ENCODE measurements at places on chromosomes 5 and 9.

DNA sequence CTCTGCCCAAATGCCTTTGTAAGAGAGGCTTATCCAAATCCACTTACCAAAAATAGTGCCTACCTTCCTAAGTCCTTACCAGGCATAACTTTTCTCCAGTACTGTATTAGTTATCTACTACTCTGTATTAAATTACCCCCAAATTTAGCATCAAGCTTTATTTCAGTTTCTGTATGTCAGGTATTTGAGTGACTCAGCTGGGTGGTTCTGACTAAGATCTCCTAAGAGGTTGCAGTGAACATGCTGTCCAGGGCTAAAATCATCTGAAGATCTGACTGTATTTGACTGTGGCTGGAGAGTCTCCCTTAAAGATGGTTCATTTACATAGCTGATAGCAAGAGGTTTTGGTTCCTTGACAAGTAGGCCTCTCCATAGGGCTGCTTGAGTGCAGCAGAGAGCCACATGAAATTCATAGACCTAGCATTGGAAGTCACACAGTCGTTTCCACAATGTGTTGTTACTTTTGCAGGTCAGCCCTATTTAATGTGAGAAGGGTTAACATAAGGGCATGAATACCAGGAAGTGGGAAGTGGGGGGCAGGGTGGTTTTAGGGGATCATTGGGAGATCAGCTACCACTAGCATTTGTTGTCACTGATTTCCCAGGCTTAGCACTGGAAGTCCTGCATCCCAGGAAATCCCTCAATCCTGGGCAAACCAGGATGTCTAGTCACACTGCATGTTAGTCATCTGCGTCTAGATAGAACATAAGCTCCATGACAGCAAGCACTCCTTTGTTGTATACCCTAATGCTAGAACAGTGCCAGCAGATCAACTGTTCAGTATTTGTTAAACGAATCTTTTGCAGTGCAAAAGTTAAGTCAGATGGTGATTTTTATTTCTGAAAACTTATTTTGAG is 2.0 kb upstream of the ZNF622 start:
- no peak for DNase-seq

GRCh38 chr5:124742983-124743601 is 3.3 kb downstream of the ZNF608 start:
- DNase-seq: no peak

DNA sequence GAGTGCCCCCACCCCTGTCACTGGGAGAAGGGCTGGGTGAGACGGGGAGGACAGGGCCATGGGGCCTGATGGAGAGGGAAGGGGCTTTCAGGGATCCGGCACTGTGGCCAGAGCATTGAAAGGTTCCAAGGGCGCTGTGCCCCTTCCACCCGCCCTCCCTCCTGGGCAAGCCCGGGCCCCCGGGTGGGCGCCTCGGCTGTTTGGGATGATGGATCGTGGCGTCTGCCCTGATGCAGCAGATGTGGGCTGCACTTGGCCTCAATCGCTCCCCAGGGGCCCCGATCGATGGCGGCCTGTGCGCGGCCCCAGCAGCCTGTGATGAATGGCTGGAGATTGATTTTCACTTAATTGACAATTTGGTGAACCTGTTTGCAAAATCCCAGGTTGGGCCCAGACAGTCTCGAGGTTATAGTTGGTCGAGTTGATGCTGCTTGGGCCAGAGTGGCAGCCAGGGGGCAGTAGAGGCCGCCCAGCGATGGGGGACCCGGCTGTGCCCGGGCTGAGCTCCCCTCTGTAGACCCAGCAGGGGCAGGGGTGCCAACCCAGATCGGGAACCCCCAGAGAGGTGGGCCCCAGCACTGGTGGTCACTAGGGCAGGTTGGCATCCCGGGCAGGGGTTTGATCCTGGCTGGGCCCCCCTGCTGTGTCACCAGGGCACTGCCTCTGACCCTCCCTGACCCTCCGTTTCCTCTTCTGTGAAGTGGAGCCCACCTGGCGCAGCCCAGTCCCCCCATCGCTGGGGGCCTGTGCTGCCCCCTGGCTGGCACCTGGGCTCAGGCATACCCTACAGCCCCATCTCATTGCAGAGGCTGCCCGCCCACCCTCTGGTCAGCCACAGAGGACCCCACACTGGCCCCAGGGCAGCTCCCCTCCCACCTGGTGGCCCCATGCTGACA is 34.7 kb downstream of the LHX3 start:
- DNase-seq: peak; percentile 9

GRCh38 chr5:124507688-124508087 is 238.8 kb downstream of the ZNF608 start:
- DNase-seq: no peak

DNA sequence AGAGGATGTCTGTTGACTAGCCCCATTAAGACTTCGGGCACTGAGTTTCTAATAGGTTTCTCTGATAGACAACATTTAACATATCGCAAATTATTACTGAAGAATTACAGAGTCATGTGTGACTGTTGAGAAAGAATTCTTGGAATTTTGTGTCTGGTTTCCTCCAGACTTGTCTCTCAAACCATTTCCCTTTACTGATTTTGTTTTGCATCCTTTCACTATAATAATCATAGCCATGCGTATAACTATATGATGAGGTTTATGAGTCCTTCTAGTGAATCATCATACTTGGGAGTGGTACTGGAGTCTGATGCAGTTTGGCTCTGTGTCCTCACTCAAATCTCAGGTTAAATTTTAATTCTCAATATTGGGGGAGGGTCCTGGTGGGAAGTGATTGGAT is 27.0 kb downstream of the ZNF169 start:
- DNase-seq: no peak

- DNase-seq: no peak
These were observed 65.0 kb downstream of the CEMIP2 start for GRCh38 chr9:71703172-71703872.

GRCh38 chr5:63127054-63127453 is 548.4 kb downstream of the LRRC70 start:
- no peak for DNase-seq

GRCh38 chr5:6518298-6519057 is 69.8 kb downstream of the UBE2QL1 start:
- no peak for DNase-seq

DNA sequence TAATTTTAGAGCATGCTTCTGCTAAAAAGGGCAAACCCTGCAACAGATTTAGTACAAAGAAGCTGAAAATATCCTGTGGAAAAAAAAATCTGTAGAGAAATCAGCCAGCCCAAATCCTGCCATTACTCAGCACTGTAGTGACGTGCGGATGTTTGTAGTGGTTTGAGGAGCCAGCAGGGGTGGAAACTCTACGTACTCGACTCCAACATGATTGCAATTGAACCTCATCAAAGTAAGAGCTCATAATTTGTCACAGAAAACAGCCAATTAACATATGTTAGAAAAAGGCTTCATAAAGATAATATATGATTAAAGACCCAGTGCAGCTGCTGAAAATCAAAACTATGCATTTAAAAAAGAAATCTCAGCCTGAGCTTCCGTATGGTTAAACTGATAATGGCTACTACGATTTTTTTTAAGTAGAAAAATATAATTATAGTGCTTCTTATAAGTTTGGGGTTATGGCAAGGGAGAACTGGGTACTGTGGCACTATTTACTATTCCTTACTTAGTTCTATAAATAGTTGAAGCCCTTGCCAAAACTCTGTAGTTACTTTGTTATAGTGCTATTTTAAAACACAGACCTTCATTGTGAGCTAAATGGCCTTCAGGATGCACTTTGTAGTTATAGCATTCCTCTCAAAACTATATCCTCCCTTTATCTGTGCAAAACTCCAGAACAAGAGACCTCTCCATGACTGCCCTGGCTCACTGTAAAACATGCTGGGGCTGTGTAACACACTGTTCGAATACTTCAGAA is 49.4 kb downstream of the MEF2C start:
- DNase-seq: no peak

DNA sequence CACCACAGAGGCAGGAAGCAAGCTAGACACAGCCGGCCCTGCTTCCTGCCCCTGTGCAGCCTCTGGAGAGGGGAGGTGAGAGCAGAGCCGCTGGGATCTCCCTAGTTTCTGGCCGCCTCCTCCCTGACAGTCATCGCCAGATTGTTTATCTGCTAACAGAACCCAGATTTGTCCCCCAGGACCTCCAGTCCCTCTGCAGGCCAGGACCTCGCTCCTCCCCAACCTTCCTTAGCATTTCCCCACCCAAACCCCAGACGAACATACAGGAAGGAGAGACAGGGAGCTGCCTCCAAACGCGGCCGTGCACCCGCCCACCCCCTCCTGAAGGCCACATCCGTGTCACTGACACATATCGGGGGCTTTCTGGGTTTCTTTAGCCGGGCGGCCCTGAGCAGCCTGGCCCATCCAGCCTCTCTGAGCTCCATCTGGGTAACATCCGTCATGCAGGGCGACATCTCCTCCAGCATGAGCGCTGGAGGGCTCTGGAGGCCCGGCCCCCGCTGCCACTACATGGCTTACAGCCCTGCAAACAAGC is 47.5 kb downstream of the DBH start:
- DNase-seq: peak; percentile 35

DNA sequence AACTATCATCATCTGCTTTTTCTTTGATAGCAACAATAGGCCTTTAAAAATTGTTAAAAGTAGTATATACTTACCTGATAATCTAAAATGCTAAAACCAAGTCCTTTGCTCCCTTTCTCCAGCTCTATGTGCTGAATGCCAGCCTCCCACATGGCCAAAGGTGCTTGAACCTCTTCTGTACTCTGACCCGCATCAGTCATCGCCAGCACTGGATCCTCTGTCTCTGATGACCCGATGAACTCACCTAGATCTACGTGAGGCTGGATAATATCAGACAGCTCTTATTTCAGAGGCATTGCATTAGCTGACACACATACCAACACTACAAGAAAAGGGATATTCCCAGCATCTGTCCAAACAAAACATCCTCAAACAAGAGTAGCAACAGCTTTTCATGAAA is 89.5 kb downstream of the MPDZ start:
- DNase-seq: no peak

DNA sequence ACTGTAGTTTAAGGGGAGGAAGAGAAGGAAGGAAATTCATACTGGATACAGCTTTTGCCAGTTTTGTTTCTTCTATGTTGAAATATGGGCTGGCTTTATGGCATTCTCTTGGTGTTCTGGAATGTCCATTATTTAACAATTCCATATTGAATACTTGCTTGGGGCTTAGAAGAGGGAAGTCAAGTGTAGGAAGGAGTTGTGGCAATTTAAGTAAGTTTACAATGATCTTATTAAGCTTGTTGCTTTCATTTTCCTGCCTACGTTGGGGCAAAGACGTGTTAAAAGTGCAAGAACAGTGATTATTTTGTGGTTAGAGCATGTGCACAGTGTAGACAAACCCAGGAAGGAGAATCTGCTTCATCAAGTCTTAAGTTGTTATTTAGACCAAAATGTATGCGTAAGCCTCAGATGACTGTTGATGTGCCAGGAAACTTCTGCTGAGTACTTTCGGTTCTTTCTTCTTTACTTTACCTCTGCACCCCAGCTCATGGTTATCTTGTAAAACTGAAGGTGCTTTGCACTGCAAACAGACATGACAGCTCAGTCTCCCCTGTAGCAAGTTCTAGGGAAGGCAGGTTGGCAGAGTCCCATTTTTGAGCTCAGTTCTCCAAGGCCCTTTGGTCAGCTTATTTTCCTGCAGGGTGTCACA is 75.8 kb downstream of the F2RL2 start:
- no peak for DNase-seq

DNA sequence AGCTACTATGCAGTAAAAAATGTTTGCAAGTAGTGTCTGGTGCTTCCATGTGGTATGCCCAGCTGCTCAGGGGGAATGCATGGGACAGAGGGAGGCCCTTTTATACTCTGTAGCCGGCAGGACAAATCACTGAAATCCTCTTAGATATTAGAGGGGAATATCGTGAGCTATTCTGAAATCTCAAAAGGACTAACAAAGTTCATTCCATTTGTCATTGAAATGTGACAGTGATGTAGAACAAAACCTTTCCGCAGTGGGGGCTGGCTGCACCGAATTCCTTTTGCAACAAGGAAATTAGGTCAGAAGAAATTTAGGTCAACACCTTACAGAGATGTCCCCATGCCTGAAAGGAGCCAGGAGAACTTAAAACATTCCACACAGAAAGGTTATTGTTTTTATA is 72.4 kb upstream of the MEF2C start:
- DNase-seq: no peak

GRCh38 chr5:466661-467310 is 23.8 kb downstream of the EXOC3 start:
- DNase-seq: no peak

GRCh38 chr5:171366645-171367044 is 21.0 kb upstream of the NPM1 start:
- DNase-seq: no peak

DNA sequence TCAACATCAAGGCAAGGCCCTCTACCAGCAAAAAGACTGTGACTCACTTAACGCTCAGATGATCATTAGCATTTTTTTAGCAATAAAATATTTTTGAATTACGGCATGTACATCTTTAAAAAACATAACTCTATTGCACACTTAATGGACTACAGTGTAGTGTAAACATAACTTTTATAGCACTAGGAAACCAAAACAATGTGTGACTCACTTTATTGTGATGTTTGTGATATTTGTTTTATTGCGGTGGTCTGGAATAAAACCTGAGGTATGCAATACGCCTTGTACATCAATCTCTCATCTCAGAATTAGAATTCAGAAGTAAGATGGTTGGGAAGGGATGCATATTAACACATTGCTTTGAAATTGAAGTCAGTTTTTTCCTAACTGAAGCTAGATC is 106.9 kb upstream of the PTCH1 start:
- no peak for DNase-seq

- no peak for DNase-seq
These were observed 132.9 kb upstream of the ICE1 start for GRCh38 chr5:5289537-5289936.

DNA sequence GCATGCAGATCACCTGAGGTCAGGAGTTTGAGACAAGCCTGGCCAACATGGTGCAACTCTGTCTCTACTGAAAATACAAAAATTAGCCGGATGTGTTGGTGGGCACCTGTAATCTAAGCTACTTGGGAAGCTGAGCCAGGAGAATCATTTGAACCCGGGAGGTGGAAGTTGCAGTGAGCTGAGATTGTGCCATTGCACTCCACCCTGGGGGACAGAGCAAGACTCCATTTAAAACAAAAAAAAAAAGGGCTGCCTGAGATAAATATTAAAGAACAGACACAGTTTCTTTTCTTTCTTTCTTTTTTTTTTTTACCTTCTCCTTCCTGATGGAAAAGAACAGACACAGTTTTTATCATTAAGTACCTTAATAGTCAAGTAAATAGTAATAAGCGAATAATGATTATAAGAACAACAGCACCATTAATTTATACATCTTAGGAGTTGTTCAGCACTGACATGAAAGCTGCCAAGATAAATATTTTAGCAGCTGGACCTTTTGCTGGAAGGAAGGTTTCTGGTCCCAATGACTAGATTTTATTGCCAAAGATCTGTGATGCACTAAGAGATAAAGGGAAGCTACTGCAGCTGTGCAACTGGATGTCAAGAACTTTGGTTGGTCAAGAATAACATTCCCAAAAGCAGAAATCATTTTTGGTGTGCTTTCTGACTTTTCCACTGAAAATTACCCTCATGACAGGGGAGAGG is 7.0 kb downstream of the CENPP start:
- DNase-seq: no peak

DNA sequence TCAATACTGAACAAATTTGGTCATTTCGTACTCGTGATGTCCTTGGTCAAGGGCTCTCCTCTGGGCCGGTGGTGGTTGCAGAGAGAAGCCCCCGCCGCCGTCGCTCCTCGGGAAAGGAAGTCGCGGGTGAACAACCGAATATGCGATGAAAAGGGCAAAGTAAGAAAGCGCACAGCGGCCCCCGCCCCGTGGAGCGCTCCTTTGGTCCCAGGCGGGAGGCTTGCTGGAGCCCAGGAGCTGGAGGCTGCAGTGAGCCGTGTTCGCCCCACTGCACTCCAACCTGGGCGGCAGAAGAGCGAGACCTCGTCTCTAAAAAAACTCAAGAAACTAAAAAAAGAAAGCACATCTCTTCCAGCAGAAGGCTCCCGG is 108.4 kb upstream of the LARP1 start:
- DNase-seq: no peak

GRCh38 chr5:119321569-119322311 is 34.1 kb upstream of the TNFAIP8 start:
- no peak for DNase-seq
